Colonic mucosa (tissue), 4 donors: ENCODE measurements at places on chromosomes 3 and 15. TPM values are rescaled to one million over a fixed set of nuclear protein-coding genes. Genes with fewer than 3 reads are reported as not detected.

DNA sequence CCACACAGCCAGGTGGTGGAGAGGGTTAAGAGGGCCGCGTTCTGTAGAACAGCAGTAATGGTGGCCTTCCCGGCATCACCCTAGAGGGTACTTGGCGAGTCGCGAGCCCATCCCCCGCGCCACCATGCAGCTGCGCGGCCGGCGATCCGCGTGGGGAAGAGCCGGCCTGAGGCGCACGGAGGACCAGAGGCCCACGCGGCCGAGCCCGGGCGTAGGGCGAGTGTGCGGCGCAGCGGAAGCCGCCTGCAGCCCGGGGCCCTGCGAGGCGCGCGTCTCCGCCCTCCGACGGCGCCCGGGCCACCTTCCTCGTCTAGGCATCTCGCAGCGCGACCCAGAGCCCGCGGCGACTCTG is 423 bp downstream of the TKT start:
- H3K27me3 ChIP-seq, result no peaks in the 10 kb centered on the region
- no peak for DNase-seq
- H3K4me3 ChIP-seq, result peak overlapping the region; percentile 94
- peak overlapping the region; percentile 94 for H3K27ac ChIP-seq
- no peaks in the 10 kb centered on the region for H3K36me3 ChIP-seq

Gene CEP152
- total RNA-seq, result 4.8 TPM

Gene CCR9
- 0.13 TPM for total RNA-seq

Gene COL6A5
- total RNA-seq, result not detected

Gene GOLGA6L9
- 3.0 TPM for total RNA-seq

DNA sequence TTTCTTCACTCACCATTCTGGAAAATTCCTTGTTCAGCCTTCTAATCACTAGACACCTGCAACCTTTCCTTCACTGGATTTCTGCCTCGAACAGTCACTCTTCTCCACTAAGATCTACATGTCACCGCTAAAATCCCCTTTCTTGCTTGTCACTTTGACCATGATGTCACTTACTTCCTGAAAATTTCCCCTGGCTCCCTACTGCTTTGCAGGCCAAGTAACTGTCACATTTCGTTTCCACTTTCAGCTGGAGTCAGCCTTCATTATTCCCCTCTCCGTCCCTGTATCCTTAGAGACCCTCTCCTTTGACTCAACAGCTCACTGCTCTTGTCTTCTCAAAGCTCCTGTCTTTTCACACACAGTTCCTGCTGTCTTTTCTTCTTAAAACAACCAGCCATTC is 15.9 kb downstream of the CHL1 start:
- H3K27me3 ChIP-seq, result no peaks in the 10 kb centered on the region
- no peaks in the 10 kb centered on the region for H3K36me3 ChIP-seq
- H3K4me1 ChIP-seq, result no peaks in the 10 kb centered on the region
- no peak for DNase-seq
- H3K4me3 ChIP-seq, result no peak overlapping the region

Gene TRAT1
- 0.29 TPM for total RNA-seq

Gene MASP1
- total RNA-seq, result 11.1 TPM

GRCh38 chr3:47128137-47128536 is 35.8 kb downstream of the SETD2 start:
- no peak for DNase-seq
- no peaks in the 10 kb centered on the region for H3K27me3 ChIP-seq
- no peaks in the 10 kb centered on the region for H3K36me3 ChIP-seq
- no peak overlapping the region for H3K27ac ChIP-seq
- no peaks in the 10 kb centered on the region for H3K4me1 ChIP-seq
- no peak overlapping the region for H3K4me3 ChIP-seq

DNA sequence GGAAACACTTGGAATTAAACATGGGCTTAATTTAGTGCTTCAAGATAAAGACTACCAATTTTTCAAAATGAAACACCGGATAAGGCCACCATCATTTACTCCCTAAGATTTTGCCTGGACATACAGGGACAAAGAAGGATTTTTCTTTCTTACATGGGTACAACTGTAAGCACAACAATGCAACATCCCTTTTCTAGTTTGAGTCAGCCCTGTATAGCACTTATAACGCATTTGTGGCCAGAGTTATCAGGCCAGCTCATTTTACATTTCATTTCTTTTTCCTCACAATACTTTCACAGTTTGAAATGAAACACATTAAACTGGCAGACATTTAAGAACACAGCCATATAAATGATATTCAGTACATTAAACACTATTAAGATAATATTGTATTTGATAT is 9.8 kb upstream of the SUCNR1 start:
- no peak overlapping the region for H3K4me3 ChIP-seq
- H3K27ac ChIP-seq, result no peak overlapping the region
- no peaks in the 10 kb centered on the region for H3K36me3 ChIP-seq
- H3K27me3 ChIP-seq, result no peaks in the 10 kb centered on the region
- no peak for DNase-seq

GRCh38 chr15:67613708-67614107 is 71.2 kb downstream of the MAP2K5 start:
- peaks cover under 1% of the 10 kb centered on the region for H3K4me1 ChIP-seq
- no peaks in the 10 kb centered on the region for H3K36me3 ChIP-seq
- no peak for DNase-seq
- no peaks in the 10 kb centered on the region for H3K27me3 ChIP-seq
- H3K27ac ChIP-seq, result no peak overlapping the region

GRCh38 chr3:53140847-53141845 is 10.9 kb upstream of the RFT1 start:
- H3K4me1 ChIP-seq, result peaks cover 14% of the 10 kb centered on the region
- H3K36me3 ChIP-seq, result no peaks in the 10 kb centered on the region
- no peaks in the 10 kb centered on the region for H3K27me3 ChIP-seq
- DNase-seq, result no peak
- H3K4me3 ChIP-seq, result no peak overlapping the region
- H3K27ac ChIP-seq, result no peak overlapping the region

- H3K36me3 ChIP-seq, result no peaks in the 10 kb centered on the region
- no peaks in the 10 kb centered on the region for H3K27me3 ChIP-seq
- DNase-seq, result no peak
- H3K27ac ChIP-seq, result no peak overlapping the region
Observed at GRCh38 chr3:151562891-151563290, 102.0 kb upstream of the IGSF10 start.

Gene FSIP1
- total RNA-seq, result 4.1 TPM
